ENCODE measurements at places on chromosomes 1 and 21.

DNA sequence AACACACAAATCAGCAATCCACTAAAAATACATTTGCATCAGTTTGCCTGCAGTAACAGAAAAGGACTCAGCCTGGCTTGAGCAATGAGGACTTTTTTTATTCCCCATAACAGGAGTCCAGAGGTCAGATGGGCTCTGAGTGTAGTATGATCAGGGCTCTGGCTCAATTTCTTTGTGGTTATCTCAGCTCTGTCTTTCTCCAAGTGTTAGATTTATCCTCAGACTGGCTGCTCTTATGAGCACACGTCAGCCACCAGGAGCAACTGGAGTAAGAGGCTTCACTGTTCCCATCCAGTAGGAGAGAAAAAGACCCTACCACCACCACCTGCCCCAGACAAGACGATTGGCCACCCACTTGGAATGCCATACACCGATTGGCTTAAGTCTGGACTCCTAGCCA lies 36.2 kb upstream of the KLHDC7A start:
- ATAC-seq, result no peak

DNA sequence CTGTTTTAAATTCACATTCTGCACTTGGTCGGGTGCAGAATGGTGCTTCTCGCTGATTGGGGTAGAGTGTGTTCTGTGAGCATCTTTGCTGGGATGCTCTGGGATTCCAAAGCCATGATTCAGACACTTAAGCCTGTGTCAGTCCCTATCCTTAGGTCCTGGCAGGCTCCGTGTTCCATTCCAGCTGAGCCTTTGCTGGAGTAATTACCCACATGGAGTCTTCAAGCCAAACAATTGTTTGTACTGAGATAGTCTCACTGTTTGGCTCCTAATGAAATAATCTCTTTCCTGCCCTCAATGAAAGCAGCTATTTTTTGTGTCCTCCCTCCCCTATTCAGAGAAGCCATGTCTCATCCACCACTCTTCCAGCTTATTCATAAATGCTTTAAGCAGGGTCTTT lies 18.7 kb downstream of the SMAP2 start:
- ATAC-seq, result no peak

DNA sequence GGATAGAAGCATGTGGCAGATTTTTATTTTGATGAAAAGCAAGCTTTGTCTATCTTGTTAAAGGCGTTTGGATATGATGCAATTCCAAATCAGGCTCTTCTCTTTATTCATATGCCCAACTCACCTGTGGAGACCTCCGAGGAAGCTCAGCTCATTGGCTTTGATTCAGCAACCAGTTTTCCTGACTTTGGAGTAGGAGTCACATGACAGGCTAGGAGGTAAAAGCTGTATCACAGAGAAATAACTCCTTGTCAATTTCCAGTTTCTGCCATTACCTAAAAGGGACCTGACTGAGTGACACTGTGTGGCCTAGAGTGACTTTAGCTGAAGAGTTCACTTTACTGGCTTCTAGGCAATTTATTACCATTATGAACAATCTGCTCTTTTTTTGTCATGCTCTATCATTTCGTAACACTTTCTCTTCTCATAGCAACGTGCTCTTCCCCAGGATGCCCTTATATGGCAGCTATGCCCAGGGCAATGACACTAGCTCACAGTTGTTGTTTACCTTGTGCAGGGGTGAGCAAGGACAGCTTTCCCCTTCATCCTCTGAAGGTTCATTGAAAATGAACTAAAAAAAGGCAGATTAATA lies 107.2 kb downstream of the KCNK1 start:
- no peak for ATAC-seq

- peak; percentile 81 for ATAC-seq
Measured at GRCh38 chr1:15684042-15684461, at the start of gene PLEKHM2. PLEKHM2 (plus strand) TSS chr1:15684320; CDS start chr1:15684559, 239 bp downstream.

DNA sequence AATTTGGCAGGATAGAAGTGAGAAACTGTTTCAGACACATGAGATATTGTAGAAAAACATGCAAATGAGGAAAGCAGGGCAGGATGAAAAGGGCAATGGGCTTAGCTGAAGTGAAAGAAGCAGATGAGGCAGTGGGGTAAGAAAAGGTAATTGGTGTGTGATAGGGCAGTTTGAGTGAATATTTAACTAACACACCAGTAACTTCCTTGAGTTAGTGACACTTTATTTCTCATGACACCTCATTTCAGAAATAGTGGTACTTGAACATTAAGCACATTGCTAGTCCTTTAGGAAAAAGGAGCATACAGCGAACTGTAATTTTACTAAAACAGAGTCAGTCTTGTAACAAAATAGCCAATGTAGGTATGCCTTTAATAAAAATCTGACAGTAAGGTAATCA lies 415.0 kb downstream of the DPYD start:
- ATAC-seq, result peak; percentile 74

DNA sequence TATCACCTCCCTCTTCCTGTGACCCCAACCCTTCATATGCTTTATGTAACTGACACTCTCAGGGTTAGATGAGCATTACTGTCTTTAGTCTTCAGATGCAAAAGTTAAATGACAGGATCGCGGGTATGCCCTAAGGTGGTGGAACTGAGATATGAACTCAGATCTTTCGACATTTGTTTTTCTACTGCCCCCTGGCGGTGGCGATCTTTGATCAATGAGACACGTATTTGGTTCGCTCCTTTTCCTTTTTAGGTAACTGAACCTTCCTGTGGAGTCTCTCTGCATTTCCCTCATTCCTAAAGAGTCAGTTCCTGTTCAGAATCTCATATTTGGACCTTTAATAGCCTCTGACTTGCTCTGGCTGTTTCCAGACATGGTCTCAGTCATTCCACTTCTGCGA lies 47.8 kb upstream of the ZP4 start:
- ATAC-seq, result no peak

GRCh38 chr1:81797701-81798100 lies 3.0 kb upstream of the ADGRL2 start:
- ATAC-seq, result no peak

GRCh38 chr1:235105051-235106043 lies 23.3 kb downstream of the TOMM20 start:
- ATAC-seq, result peak; percentile 70

DNA sequence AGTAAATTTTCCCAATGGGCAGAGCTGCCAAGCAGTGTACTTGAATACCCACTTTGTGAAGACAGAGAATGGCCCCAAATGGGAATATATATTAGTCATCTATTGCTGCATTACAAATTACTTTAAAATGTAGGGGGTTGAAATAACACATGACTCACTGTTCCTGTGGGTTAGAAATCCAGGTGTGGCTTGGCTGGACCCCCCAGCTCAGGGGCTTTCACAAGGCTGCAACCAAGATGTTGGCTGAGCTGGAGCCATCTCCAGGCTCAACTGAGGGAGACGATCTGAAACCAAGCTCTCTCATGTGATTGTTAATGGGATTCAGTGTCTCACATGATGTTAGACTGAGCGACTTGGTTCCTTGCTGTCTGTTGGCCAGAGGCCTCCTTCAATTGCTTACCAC lies 33.4 kb upstream of the ARHGAP29 start:
- ATAC-seq, result no peak

DNA sequence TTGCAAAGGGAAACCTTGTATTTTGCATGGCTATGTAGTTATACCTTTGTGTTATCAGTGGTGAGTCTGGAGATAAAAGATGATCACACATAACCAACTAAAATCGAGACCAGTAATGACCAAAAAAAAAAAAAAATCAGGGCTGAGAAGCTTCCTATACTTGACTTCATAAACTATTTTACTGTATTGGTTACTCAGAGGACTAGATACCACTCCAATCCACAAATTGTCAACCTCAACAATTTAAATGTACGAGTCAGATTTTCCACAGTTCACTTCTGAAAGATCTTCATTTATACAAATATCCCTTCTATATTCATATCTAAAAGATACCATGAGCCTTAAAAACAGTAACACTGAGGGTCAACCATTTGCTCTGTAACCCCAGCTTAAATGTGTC lies 71.7 kb downstream of the NRIP1 start:
- ATAC-seq, result no peak

Measured in stimulated activated memory B cell treated with anti-CD40 and anti-IgM and Interleukin-4, amounts not matched to agents 10 μg/mL and 1 μg/mL and 100 μg/mL, for 72 hours (primary cell).